ENCODE measurements at places on chromosomes 16 and 17.

- DNase-seq: no peak
These were observed 476.4 kb downstream of the HS3ST3B1 start for GRCh38 chr17:14777291-14777690.

- no peak for DNase-seq
These were observed 12.7 kb upstream of the MLKL start for GRCh38 chr16:74713325-74713724.

GRCh38 chr17:50949989-50950877, 84.1 kb upstream of the TOB1 start:
- peak; percentile 92 for DNase-seq

- DNase-seq: no peak
These were observed 51.2 kb downstream of the SYCE1L start for GRCh38 chr16:77250400-77250799.

GRCh38 chr17:56581635-56582627, 11.6 kb upstream of the NOG start:
- DNase-seq: no peak

DNA sequence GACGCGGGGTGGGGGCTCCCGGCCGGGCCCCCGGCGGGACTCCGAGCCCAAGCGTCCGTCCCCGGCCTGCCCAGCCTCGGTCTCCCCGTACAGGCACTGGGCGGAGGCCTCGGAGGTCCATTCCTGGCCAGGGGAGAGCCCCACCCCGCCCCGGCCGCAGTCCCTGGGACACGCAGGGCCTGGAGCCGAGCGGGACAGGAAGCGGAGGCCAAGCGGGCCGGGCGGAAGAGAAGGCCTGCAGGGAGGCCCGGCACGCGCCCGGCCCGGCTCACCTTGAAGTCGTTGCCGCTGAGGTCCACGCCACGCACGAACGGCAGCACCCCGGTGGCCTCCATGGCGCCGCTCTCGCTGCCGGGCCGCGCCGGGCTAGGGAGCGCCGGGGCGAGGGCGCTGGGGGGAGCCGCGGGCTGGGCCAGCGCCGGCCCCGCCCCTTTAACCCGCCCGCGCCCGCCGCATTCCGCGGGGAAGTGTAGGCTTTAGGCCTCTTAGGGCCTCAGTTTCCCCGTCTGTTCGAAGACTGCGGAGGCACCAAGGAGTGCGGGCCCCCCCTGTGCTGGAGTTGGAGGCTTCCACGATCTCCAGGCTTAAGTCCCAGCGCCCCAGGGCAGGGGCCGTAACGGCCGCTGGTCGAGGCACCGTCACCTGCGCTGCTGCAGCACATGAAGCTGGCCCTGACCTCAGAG, at the start of gene FLII:
TSS of gene FLII (minus strand) at position 383 of the 683 bp plus-strand sequence. CDS start at position 335, 48 bp downstream.
- peak; percentile 3 for DNase-seq

- no peak for DNase-seq
These were observed 31.8 kb downstream of the MRPS23 start for GRCh38 chr17:57818066-57818465.
